GM13976 (cell line): ENCODE measurements at places on chromosomes 1 and 21.

- peak; percentile 33 for DNase-seq
These were observed 1.4 kb upstream of the RBM15 start for GRCh38 chr1:110337704-110338308.

DNA sequence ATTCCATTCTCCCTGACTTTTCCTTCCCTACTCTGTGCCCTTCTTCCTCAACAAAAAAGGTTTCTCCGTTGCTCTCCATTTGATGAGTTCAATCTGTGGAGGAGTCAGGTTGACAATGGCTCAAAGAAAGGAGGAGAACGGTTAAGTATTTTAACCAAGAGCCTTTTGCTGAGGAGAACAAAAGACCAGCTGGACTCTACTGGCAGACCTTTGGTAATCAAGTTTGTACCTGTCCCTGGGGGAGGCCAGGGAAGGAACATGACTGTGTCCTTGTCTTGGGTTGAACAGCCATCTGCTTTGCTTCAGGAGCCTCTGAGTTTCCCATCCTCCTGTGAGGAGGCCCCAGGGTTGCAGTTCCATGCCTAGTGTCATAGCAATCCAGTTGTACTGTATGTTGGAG is 29.9 kb downstream of the TTF2 start:
- no peak for DNase-seq

GRCh38 chr1:150210091-150210490 is 25.8 kb downstream of the ANP32E start:
- DNase-seq: no peak

DNA sequence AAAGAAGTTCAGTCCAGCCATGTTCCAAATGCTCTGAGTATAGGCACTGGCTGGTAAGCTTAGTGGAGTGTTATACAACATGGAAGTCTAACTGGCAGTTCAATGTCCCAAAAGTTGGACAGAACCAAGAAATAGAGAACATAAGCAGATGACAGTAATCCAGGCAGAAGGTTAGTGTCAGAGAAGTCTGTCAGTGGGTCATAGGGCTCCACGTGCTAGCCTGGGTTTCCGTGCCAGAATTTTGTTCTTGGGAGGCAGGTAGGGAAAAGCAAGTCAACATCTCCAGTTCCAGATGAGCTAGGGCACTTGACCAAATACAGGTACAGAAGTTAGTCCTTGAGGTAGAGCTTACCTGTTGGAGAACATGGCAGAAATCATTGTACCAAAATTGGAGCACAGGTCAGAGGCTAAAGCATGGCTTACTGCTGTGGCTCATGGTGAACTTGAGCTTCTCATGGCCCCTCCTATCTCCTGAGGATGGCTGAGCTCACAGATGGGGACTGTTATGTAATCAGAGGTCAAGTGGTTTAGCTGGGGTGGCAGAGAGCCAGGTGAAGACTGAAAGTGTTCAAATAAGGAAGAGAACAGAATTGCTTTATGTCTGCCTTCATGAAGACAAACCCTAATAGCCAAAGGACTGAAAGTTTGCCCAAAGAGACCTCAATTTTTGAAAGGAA is 170.8 kb downstream of the NFIA start:
- no peak for DNase-seq

DNA sequence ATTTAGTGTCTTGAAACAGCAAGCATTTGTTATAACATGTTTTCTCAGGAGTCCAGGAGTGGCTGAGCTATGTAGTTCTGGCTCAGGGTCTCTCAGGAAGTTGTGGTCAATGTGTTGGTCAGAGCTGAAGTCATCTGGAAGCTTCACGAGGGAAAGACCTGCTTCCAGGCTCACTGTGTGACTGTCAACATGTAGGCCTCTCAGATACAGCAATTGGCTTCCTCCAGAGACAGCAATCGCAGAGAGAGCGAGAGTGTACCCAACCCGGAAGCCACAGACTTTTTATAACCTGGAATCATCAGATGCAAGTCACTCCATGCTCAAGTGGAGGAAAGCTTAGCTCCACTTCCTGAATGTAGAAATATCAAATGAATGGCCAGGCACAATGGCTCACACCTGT is 40.9 kb downstream of the TNFRSF9 start:
- DNase-seq: no peak

DNA sequence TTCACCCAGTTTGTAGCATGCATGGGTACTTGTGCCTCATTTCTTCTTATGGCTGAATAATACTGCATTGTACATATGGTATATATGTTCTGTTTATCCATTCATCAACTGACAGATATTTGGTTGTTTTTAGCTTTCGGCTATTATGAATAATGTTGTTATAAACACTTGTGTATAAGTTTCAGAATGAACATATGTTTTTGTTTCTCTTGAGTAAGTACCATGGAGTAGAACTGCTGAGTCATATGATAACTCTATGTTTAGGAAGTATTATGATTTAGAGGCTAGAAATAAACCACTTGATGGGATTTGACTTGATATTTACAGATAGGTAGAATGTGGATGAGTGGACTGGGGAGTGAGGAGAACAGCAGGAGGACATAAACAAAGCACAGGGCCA is 48.6 kb downstream of the WNT2B start:
- no peak for DNase-seq
